Fibroblast of the conjunctiva (primary cell): ENCODE measurements at places on chromosomes 13 and 19.

DNA sequence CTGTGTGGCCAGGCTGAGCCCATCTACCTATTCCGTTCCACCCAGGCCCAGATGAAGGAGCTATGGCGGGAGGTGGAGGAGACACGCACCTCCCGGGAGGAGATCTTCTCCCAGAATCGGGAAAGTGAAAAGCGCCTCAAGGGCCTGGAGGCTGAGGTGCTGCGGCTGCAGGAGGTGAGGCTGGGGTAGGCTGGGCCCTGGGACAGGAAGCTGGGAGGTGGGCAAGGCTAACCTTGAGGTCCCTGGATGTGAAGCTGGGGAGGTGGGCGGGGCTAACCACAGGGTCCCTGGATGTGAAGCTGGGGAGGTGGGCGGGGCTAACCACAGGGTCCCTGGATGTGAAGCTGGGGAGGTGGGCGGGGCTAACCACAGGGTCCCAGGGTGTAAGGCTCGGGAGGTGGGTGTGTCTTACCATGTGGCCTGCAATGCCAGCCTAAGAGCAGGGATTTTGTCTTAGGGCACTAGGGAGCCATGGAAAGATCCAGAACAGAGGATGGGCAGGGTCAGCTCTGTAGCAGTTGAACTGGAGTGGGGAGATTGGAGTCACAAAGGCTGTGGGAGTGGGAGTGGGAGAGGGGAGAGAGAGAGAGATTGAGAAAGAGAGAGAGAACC, 36.9 kb downstream of the KCNC3 start:
- no peak for DNase-seq

GRCh38 chr13:27926644-27927434, 7.0 kb downstream of the PDX1 start:
- no peak for DNase-seq

GRCh38 chr19:33063356-33063752, 1.3 kb downstream of the RHPN2 start:
- DNase-seq, result no peak

GRCh38 chr13:79346300-79346914, 59.6 kb downstream of the RBM26 start:
- DNase-seq, result no peak

- DNase-seq, result peak; percentile 13
Measured at GRCh38 chr13:96958286-96958891, 35.9 kb downstream of the OXGR1 start.

- DNase-seq, result no peak
Measured at GRCh38 chr13:93254775-93255174, 28.2 kb downstream of the GPC6 start.

GRCh38 chr13:37959284-37959683, 89.7 kb upstream of the TRPC4 start:
- DNase-seq, result no peak

GRCh38 chr19:36719687-36720556, 32.5 kb downstream of the ZNF567 start:
- DNase-seq, result no peak

DNA sequence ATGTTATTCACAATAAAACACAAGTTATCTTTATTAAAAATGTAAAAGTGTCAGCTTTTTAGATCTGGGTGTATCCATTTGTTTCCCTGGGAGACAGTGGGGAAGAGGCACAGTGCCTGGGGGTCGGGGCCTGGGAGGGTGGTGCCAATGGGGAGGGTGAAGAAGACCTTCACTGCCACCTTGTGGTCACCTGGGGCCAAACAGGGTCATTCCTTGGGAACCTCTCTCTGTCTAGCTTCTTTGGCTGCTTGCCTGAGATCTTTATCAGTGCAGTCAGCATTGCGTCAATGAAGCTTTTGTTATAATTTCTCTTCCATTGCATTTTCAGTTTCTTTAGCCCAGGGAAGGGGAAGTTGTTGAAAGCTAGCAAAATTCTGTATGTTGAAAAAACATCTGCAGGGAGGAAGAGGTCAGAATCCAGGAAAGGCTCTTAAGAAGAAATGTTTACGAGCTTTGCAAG, 39.1 kb downstream of the PCDH8 start:
- peak; percentile 22 for DNase-seq

DNA sequence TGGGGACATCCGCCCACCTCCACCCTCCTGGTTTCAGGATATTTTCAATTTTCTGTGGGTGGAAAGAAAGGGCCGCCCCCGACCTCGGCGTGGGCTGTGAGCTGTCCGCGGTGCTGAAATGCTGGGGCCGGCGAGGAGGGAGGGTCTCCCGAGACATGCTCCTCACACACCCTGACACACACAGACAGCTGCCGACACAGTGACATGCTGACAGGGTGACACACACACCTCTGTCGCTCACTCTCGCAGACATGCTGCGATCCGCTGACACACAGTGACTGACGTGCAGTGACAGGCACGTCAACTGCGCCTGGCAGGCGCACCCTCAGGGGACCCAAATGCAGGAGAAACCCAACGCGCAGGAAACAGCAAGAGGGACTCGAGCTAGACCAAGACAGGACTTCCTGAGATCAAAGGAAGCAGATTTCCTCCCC, 25.1 kb upstream of the MEIS3 start:
- DNase-seq, result no peak

GRCh38 chr19:32174386-32175113, 170.9 kb upstream of the ZNF507 start:
- no peak for DNase-seq

- no peak for DNase-seq
Measured at GRCh38 chr13:66751691-66752090, 478.4 kb downstream of the PCDH9 start.

DNA sequence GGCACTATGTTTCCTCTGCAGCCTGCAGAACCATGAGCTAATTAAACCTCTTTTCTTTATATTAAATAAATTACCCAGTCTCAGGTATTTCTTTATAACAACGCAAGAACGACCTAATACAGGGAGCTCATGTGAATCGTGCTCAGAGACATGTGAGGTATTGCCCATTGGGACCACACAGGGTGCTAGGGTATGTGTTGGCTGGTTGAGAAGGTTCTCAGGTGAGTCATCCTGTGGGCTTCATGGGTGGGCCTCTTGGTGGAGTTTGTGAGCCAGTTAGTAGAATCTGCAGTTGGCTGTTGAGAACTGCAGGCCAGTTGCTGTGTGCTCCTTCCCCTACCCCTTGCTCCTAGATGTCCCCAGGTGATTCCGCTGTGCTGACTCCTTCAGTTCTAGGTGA, 163.0 kb downstream of the HS6ST3 start:
- no peak for DNase-seq

DNA sequence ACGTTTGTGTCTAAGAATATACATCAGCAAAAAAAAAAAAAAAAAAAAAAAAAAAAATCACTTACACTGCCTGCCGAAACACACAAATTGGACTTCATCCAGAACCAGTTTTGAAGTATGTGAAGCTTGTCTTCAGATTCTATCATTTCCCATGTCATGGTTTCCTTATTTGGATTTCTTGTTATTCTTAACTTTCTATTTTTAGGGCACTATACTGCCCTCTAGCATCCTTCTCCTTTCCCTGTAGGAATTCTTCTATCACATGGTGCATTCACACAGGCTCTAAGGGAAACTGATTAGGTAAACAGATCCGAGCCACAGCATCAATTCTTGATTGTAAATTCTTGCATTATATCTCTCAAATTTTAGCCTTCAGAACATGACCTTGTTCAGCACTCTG, 1507.5 kb downstream of the OLFM4 start:
- no peak for DNase-seq

DNA sequence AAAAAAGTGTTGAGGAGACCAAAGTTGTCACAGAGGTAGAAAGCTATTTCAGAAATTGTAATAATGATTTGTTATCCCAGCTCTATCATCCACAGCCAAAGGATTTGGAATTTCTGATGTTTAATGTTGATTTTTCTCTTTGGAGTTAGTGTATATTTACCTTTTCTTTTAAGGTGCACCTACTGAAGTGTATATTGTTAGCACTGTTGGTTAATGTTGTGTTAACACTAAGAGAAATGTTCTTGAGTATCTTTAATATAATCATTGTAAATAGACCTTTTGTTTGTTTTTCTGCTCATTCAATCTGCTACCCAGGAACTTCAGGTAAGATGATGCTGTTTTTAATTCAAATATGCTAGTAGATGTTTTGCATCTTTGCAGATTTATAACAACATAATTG, 57.5 kb downstream of the ZAR1L start:
- DNase-seq, result no peak

DNA sequence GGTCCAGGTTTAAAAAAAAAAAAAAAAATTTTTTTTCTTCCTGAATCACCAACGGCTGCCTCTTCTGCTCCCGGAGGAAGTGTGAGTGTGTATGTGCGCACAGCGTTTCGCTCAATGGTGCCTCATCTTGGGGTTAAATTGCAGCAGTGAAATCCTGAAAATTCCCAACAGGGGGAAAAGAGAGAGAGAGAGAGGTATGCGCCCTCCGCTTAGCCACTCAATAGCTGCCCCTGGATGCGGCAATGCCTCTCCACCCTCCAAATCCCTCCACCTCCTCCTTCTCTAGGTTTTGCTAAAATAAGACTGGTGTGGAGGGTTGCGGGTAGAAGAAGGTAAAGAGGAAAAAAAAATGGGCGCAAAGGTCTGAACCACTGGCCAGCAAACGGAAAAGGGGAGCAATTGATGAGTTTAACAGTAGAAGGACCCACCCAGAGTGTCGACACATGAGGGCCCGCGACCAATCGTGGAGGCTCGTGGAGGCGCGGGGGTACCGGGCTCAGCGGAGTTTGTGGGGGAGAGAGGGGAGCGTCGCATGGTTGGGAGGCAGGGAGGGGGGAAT, 853 bp upstream of the CACNA1A start:
- DNase-seq, result no peak

DNA sequence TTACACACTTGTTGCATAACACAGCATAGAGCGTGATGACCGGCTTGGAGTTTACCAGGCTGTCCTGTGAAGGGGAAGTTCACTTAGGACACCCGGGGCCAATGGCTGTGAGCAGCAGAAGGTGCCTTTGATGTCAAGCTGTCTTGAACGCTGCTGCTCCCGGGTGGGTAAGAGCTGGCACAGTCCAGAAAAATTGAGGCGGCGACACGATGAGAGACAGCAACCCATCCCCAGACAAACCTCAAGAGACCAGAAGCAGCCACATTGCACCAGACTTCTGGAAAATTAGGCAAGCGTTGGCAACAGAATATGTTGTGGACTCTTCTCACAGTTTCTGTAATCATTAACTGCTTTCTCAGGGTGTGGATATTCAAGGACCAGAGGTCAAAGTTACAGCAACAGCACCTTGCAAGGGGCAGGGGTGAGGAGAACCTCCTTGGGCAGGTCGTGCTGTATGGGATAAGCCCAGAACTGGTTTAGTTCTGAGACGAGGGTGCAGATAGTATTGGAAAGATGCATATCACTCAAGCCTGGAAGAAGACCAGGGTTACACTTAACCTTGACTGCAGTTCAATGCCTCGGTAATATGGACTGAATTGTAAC, 10.1 kb downstream of the NFILZ start:
- DNase-seq, result no peak

- no peak for DNase-seq
Measured at GRCh38 chr19:46056536-46056935, 15.7 kb upstream of the IGFL4 start.

- DNase-seq, result no peak
Measured at GRCh38 chr13:99961636-99962035, 9.9 kb downstream of the ZIC5 start.

DNA sequence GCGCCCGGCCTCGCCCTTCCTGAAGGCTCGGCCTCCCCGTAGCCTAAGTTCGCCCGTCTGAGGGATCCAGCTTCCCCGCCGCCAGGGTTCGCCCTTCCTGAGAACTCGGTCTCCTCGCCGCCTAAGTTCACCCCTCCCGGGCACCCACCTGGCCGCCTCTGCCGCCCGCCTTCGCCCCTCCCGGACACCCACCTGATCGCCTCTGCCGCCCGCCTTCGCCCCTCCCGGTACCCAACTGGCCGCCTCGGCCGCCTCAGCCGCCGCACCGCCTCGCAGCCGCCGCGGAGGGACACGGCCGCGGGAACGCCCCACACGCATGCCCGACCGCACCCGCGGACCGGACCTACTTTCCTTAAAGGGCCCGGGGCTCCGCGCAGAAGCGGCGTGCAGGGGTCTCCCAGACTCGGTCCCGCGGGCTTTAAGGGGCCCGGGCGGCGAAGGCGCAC, at the start of gene MOB3A:
Gene MOB3A (minus strand): TSS at position 293 of the 446 bp plus-strand sequence. CDS start 17,766 bp downstream, outside the sequence.
- DNase-seq, result no peak

- DNase-seq, result no peak
Measured at GRCh38 chr13:38697628-38698333, 10.9 kb downstream of the FREM2 start.

GRCh38 chr19:29118389-29118788, 94.6 kb downstream of the UQCRFS1 start:
- no peak for DNase-seq

DNA sequence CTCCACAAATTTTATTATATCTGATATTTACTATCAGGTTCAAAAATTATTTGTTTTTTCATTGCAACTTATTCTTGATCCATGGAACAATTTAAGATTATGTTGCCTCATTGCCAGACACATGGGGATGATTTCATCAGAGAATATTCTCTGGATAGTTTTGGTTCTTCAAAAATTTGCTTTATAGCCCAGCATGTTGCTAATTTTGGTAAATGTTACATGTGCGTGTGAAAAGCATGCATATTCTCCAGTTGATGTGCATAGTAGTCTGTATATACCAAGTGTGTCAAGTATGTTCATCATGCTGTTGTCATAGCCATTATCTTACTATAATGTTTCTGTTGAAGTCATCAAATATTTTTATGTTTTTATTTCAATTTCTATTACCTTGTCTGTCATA, 122.3 kb downstream of the RFC3 start:
- no peak for DNase-seq

- DNase-seq, result no peak
Measured at GRCh38 chr13:46778890-46779289, 18.1 kb downstream of the ESD start.

DNA sequence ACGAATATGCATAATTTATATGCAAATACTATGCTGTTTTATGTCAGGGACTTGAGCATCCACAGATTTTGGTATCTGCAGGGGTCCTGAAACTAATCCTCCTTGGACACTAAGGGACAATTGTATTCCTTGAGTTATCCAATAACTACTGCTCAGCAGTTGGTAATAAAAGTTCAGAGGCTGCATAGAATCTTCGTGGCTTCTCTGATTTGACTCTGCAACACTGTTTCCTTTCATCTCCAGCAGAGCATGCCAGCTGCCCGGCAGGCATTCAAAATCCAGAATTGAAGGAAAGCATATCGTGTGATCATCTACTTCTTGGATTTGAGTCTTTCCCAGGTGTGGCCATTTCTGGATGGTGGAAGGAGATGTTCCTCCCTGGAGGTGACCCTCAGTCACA, 64.5 kb upstream of the MRI1 start:
- DNase-seq, result no peak

GRCh38 chr13:20334309-20334708, 102.2 kb upstream of the GJB6 start:
- no peak for DNase-seq
